Activated CD4-positive, alpha-beta memory T cell treated with anti-CD3 and anti-CD28 coated beads for 36 hours (primary cell): ENCODE measurements at places on chromosomes 13 and 19. TPM values are rescaled to one million over a fixed set of nuclear protein-coding genes. Genes with fewer than 3 reads are reported as not detected.

The SYNGR4 gene
- not detected for total RNA-seq

DNA sequence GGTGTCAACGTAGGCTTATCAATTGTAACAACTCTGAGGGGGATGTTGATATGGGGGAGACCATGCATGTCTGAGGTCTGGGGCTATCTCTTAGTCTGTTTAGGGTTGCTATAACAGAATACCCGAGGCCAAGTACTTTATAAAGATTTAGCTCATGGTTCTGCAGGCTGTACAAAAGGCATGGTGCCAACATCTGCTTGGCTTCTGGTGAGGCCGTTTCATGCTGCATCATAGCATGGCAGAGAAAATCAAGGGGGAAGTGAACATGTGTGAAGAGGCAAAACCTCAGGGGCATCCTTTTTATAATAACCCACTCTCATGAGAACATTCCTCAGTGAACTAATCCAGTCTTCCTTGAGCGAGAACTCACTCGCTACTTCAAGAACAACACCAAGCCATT lies 353.8 kb downstream of the ENOX1 start:
- DNase-seq = no peak

- no peak for DNase-seq
Observed at GRCh38 chr19:43306097-43306496, 36.8 kb upstream of the PSG9 start.

GRCh38 chr19:18647371-18647767 lies 10.5 kb downstream of the KLHL26 start:
- no peak for DNase-seq

DNA sequence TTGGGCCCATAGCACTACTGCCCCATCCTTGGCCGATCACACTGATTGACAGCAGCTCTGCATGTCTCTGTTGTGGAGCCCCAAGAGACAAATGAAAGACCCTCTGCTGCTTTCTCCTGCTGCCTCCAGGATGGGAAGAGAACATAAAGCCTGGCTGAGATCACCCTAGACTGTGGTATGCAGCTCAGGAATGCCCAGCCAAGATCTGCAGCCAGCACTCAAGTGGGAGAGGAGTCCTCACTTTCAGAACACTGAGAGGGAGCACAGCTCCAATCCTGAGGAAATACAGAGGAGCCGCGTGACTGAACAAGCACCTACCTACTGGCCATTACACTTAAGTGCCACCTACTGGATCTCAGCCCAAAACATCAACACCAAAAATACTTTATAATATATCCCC lies 203.0 kb downstream of the POSTN start:
- no peak for DNase-seq

DNA sequence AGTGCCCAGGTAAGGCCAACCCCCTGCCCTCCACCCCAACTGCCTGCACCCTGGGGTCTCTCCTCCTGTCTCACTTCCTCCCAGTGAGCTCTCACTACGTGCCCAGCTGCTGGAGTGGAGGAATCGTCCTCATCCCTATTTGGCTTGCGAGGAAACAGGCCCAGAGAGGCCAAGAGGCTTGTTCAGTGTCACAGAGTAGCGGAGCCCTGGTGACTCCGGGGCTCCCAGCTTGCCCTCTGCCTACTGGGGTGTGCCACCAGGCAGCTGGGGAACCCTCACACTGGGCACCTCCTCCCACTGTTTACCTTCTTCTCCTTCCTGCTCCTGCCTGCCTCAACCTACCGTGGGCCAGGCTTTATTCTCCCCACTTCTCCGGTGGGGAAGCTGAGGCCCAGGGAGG lies 5.6 kb downstream of the TMED1 start:
- no peak for DNase-seq

DNA sequence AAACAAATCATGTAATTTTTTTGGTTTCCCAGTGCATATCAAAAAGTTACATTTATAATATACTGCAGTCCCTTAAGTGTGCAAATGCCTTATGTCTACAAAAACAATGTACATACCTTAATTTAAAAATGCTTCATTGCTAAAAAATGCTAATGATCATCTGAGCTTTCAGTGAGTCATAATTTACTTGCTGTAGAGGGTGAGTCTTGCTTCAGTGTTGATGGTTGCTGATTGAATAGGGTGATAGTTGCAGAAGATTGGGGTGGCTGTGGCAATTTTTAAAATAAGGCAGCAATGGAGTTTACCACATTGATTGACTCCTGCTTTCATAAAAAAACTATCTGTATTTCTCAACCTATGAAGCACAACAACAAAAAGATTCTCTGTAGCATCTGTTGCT lies 613.9 kb downstream of the TBC1D4 start:
- no peak for DNase-seq

The KIR2DL1 gene
- not detected for total RNA-seq

- no peak for DNase-seq
Observed at GRCh38 chr19:10238172-10238783, 7.1 kb upstream of the S1PR2 start.

The CAB39L gene
- total RNA-seq = 6.3 TPM

The CEACAM7 gene
- not detected for total RNA-seq

- peak; percentile 80 for DNase-seq
Observed at GRCh38 chr19:48123907-48124651, 13.5 kb upstream of the PLA2G4C start.

The TUBA3C gene
- not detected for total RNA-seq

The SLITRK6 gene
- not detected for total RNA-seq

DNA sequence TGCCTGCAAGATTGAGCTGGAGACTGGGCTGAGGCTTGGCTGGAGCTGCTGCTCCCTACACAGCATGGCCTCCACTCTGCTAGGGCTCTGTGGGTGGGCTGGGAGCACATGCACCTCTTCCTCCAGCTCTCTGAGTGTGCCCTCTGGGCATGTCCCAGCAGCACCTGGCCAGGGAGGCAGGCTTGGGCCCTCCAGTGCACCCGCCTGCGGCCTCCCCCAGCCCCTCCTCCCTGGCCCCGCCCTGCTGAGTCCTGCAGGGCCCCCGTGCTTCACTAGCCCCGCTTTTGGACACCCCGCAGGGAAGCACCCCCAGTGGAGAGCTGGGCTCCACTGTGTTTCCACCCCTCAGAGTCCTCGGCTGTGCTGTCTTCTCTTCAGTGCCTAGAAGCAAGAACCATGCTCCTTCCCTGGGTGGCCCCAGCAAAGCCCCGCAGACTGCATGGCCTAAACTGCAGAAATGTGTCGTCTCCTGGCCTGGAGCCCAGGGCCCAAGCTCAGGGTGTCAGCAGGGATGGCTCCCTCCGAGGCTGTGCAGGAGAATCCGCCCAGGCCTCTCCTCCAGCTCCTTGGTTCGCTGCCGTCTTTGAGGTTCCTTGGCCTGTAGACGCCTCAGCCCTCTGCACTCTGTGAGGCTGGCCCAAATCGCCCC lies 5.0 kb upstream of the TEX29 start:
- no peak for DNase-seq

The FAM216B gene
- total RNA-seq = not detected

- DNase-seq = no peak
Observed at GRCh38 chr13:97111756-97112155, 110.4 kb upstream of the MBNL2 start.

GRCh38 chr19:4089400-4089908 lies 22.8 kb upstream of the ZBTB7A start:
- peak; percentile 71 for DNase-seq

The STK11 gene
- 66.4 TPM for total RNA-seq

The CYP4F8 gene
- total RNA-seq = not detected

GRCh38 chr19:51359294-51359693 lies 6.9 kb downstream of the ETFB start:
- no peak for DNase-seq

DNA sequence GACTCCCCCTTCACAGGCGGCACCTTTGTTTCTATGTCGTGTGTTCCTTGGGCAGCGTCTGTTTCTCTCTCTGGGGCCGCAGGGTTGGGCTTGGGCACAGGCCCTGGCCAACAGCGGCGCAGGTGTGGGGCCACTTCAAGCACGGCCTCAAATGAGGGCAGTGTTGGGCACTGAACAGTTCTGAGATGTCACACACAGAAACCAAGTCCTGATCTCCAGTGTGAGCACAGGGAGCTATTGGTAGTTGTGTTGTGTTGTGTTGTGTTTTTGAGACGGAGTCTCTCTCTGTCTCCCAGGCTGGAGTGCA lies 42.7 kb downstream of the GATAD2A start:
- no peak for DNase-seq

The PTH2 gene
- not detected for total RNA-seq

The HRC gene
- total RNA-seq = not detected

GRCh38 chr13:78997902-78998629 lies 339.1 kb upstream of the OBI1 start:
- no peak for DNase-seq

- no peak for DNase-seq
Observed at GRCh38 chr13:84430015-84430414, 547.7 kb upstream of the SLITRK1 start.

The ADAMTSL5 gene
- 1.9 TPM for total RNA-seq

DNA sequence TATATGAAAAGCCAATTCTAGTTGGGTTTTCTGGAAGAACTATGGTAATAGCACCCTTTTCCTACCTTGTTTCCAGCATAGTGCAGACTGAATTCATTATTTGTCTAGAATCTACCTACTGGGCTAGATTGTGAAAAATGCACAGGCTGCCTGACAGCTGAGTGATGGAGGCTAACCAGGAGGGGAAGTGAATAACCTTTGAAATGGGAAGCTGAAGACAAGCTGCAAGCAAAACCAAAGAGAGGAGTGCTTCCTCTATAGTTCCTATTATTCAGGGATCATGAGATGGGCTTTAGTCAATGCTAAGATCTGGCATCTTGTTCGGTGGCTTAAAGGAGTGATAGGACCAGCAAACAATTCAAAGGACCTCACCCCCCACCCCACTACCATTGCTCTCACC lies 26.9 kb downstream of the MZT1 start:
- DNase-seq = no peak

DNA sequence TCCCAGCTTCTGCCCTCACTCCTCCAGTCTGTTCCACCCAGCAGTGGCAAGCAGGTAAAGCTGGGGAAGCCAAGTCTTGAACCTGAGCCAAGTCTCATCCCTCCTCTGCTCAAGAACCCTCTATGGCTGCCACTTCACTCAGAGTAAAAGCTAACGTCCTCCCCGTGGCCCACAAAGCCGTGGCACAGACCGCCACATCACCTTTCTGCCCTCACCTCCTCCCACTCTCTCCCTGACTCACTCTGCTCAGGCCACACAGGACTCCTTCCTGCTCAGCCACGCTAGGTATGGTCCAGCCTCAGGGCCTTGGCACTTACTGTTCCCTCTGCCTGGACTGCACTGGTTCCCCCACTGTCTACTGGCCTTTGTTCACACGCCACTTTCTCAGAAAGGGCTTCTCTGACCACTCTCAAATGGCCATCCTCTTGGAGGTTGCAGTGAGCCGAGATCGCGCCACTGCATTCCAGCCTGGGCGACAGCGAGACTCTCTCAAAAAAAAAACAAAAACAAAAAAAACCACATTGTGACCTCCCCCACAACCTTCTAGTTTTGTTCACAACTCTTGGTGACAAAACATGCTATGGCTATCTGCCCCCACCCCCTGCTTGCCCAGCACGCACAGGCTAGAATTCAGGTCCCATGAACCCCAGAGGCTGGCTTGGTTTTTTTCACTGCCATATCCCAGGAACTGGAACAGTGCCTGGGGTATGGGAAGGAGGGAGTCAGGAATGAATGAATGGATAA lies 15.8 kb downstream of the NDUFB7 start:
- peak; percentile 40 for DNase-seq

DNA sequence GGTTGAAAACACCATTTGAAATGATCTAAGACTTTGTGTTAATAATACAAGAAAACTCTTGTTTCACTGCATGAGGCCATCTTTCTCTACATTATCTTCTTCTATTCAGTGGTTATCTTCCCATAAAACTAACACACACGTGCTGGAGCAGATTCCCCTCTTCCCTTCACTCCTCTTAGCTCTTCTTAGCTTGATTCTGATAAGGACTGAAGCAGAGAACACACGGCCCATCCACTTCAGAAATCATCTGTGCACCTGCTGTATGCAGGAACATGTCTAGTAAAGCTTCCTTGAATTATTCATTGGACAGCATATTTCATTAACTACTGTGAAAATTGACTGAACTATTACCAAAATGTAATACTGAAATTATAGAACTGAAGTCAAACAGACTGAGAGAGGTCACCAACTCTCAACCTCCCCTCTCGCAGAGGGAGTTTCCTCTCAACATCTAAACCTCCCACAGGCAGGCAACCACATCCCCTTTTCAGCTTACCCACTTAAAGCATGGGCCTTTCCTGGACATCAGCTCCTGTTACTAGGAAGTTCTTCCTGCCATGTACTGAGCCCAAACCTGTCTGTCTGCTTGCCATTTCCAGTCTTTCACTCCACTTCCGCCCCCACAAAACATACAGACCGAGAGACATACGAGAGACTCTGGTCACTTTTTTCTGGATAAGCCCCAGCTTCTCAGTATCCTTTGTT lies 113.9 kb downstream of the CRYL1 start:
- DNase-seq = peak; percentile 75

The CEACAM21 gene
- 40.9 TPM for total RNA-seq

- peak; percentile 78 for DNase-seq
Observed at GRCh38 chr19:46678110-46678732, 17.2 kb upstream of the DACT3 start.
